Stimulated activated CD4-positive, alpha-beta T cell treated with anti-CD3 and anti-CD28 coated beads, Interleukin-4, amount 100 ng/mL, for 1 hour (primary cell): ENCODE measurements at places on chromosomes 6 and 20.
A peak's percentile ranks its signal among the peaks of the same experiment; 100 is the strongest.

DNA sequence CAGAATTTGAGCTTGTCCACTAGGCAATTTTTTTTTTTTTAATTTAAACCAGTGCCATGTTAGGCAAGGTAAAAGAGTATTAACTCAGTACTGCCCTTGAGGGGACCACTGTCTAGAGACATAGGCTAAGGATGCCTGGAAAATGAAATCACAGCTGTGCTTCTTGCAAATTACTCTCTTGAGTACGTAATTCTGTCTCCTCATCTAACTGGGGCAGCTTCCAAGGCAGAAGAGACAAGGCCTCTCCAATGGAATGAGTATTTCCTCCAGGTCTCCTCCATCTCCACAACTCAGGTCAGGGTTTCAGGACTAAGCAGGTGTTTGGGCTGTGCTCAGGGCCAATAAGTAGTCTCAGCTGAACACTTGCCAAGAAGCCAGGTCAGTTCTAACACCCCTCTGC lies 33.8 kb upstream of the MRPS10 start:
- no peak for DNase-seq

DNA sequence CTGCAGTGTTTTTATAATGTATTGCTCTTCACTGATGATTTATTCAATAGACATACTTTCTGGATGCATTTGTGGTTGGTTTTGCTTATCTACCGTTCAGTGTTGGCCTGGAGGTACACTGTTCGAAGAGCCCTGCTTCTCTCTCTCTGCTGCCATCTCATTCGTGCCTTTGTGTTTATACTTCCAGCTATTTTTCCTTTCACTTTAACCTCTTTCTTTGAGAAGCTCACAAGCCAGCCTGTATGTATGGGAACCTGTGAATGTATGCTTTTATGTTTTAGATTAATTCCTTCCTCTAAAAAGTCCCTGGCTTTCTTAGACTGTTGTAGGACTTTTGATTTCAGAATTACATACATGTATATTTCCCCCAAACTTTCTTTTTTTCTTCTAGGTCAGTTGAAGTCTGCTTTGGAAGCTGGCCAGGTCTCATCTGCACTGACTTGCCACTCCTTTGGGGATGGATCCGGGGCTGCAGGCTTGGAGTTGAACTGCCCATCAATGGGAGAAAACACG lies 83.0 kb downstream of the SCAND1 start:
- no peak for DNase-seq

DNA sequence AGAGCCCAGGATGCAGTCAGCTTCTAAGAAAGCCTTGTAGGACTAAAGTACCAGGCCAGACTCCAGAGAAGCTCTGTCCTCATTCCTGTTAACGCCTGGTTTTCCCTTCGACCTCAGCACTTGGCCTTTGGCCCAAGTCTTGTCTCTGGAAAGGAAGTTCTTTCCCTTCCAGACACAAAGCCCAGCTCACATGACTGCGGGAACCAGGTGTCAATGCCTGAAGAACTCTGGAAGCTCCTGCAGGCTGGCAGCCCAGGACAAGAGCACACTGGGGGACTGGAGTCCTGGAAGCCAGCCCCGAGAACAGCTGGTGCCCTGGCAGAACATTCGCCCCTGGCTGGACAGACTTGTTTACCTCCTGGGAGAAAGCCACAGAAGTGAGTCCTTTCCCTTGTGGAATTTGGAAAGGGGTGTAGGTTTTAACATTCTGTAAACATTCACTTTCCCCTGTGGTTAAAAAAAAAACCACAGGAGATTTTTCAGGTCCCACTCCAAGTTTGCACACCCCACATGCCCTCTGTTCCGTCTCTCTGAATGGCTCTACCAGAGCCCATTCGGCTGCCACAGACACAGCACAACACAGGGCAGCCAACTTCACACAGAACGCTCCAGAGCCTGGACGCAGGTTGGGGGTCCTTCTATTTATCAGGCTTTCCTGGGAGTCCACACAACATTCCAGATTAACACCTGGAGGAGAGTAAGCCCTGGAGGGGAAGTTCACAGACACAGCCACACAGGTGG lies 18.1 kb downstream of the ACSS1 start:
- DNase-seq, result no peak

GRCh38 chr6:11298651-11299420 lies 66.4 kb upstream of the NEDD9 start:
- DNase-seq, result no peak

DNA sequence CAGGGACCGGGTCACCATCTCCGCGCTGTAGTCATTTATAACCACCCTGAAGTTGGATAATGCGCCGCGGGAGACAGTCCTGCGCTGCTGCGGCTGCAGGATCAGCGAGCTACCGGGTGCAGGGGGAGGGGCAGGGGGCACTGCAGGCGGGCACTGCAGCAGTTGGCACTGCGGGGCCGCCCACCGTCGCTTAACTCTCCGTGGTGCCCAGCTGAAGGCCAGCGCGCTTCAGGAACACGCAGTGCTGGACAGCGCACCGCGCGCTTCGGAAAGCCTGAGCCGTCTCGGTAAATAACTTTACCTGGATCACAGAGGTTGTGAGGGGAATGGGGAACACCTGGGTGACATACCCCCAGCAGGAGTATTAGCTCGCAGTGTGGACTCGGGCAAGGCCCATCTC lies 12.4 kb upstream of the LRFN2 start:
- no peak for DNase-seq

- DNase-seq, result no peak
Observed at GRCh38 chr6:132143258-132143657, 192.1 kb upstream of the CCN2 start.

DNA sequence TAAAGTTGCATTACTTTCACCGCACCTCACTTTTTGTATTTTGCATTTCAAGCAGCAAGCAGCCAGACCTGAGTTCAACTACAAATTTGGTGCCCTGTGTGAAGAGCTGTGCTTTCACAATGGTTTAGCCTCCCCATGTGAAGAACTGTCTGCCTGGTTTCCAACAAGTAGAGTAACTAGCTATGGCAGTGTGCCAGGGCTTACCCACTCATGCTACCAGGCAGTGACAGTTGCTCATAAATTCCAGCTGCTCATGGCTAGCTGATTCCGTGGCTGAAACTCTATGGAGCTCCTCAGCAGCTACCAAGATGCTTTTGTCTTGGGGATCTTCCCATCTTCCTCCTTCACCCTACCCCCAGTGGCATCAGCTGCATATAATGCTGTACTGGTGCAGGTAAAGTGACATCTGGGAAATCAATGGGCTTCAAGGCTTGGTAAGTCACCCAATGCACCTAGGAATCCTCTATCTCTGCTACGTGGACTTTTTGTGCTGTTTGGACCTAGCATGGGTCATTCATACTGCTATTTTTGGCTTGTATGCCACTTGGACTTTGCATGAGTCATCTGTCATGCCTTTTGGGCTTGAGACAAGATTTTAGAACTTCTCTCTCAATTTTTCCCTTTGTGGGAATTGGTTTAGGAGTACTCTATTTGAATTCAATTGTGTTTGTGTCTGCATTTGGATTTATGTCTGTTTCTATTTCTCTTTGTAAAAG lies 176.5 kb upstream of the GJE1 start:
- DNase-seq, result no peak

DNA sequence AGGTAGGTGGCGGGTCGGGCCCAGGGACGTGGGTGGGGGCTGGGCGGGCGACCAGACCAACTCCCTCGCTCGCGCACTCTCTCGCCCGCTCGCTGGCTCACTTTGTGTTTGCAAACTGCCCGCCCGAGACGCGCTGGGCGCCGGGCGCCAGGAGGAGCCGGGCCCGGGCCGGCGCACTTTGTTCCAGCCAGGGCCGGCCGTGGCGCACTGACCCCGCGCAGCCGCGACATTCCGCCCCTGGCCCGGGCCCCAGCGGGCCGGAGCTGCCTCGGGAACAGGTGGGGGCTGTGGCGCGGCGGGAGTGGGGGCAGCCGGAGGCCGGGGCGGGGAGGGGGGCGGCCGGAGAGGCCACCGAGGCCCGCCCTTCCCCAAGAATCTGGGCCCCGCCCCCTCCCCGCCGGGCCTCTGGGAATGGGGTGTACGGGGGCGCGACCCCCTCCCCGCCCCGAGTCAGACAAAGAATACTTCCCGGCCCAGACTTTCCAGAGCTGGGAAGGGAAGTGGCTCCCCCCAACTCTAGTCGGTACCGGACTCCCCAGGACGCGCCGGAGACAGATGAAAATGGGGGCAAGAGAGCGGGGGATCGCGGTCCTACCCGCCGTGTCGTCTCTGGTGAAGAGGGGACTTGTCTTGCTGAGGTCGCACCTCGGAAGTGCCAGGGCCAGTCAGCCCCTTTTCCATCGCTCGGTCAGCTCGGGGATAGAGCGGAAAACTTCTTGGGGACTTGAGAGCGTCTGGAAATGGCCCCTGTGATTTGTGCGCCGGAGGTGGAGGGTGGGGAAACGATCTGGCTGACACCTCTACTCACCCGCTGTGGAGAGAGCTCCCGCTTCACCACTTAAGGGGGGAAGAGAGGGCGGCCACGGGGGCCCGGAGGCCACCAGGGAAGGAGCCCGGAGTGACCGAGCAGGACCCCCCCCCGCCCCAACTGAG lies 951 bp downstream of the FOXP4 start:
- DNase-seq, result peak; percentile 32

- no peak for DNase-seq
Observed at GRCh38 chr6:104613416-104614001, 246.2 kb downstream of the HACE1 start.

GRCh38 chr6:81487489-81487888 lies 265.0 kb downstream of the TENT5A start:
- no peak for DNase-seq

DNA sequence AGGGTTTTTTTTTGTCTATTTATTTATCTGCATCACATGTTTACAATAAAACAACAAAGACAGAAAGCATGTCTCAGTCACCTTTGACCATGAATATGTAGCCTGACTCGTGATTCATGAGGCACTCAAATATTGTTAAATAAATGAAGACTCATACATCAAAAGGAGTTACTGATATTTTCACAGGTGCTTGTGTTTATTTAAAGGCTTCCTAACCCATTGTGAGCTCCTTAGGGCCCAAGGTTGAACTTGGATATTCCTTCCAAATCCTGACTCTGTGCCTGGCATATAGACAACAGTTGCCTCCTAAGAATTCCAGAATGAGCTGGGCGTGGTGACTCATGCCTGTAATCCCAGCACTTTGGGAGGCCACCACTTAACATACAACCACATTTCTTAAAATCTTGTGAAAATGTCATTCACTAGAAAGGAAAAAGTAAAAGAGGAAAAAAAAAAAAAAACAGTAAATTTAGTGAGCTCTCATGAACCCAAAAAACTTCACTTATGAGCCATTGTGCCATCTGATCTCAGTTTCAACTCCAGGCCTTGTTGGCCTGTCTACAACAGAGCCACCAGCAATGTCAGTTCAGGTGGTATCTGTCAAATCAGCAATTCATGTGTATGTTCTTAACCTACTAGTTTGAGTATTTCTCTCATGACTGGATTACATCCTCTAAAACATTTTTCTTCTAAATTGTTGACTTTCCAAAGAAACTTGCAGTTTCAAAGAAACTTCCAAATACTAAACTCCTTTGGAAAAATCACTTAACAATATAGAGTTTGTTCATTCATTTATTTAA lies 162.7 kb upstream of the MARCKS start:
- no peak for DNase-seq

DNA sequence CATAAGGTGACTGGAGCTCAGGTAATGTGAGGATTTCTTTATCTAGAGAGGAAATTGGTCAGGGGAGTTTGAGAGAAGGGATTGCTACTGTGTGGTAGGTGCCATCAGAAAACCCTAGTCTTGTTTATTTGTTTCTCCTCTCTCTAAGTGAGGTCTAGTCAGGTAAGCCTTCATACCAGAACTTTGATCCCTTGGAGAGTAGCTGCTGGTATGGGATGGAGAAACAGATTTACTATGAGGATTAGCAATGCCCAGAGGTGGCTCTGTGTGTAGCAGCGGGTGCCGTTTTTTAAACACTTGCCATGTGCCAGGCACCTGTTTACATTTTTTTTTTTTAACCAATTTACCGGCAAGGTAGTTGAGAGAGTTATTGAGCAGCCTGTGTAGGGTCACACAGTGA lies 19.5 kb downstream of the CMTR1 start:
- no peak for DNase-seq
